CD4-positive, alpha-beta T cell treated with Interleukin-12 subunit alpha and Interleukin-12 subunit beta, for 1 hour (primary cell): ENCODE measurements at places on chromosomes 6 and 20.

DNA sequence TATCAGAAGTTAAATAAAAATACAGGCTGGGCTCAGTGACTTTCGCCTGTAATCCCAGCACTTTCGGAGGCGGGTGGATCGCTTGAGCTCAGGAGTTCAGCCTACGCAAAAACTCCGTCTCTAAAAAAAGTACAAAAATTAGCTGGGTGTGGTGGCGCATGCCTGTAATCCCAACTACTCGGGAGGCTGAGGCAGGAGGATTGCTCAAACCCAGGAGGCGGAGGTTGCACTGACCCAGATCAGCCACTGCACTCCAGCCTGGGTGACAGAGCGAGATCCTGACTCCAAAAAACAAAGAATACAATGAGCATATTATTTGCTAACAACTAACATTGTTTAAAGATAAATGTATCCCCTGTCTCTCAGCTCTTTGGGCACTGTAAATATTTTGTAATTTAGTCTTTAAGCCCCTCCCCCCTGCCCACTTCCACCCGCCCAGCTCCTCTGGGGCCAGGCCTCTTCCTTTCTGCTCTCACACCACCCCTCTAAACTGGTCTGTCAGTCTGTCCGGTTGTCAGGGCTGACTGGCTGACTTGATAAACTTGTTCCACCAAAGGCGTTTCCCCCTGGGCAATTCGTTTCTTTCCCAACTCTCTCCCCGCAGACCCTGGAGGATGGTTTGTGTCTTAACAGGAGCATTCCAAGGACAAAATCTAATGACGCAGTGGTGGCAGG, 62.4 kb upstream of the QKI start:
- DNase-seq, result no peak

DNA sequence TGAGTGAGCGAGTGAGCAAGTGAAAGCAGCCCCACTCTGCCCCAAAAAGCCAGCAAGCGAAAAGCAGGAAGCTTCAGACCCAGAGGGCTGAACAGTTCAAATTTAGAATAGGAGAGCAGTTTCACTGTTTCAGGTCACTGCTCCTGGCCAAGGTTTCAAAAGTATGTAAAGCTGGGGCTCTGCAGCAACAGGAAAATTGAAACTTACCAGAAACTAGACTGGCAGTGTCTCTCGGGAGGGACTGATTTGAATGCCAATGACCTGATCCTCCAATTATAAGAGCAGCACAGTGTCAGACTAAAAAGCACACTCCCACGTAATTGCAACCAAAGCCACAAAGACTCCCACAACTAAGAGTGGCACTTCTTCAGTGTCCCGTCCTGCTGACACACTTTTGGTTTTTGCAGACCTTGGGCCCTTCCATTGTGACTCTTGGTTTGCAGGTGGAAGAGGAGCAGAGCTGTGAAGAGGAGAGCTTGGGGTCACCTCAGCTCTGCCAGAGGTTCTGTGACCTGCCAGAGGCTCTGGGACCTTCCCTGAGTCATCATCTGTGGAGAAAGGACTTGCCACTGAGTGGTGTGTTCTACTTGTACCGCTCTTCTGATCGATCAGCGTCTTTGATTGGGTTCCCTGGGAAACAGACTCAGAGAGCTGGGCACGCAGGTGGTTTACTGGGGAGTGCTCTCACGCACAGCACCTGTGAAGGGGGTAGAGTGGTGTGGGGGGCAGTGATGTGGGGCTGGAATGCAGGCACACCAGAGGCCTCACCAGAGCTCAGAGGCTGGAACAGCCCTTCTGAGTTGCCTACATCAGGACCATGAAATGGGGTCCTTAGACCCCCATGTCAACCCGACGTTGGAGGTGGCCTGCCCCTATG, 52.7 kb upstream of the PTGIS start:
- DNase-seq, result no peak

DNA sequence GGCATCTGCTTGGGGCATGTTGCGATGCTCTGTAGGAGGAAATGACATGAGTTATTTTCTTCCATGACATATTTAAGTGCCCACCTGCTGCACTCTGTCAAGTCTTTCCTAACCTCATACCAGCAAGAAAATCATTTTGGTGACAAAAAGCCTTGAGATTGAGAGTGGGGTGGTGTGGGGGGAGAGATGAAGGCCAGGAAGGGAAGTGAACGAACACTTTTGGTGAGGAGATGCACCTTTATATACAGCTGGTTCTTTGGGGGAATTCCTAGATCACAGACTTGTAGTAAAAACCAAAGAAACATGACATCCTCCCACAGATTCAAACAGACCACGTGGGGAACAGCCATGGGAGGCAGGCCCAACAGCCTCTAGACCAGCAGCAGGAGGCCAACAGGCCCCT, 26.1 kb downstream of the NCOA5 start:
- DNase-seq, result no peak

DNA sequence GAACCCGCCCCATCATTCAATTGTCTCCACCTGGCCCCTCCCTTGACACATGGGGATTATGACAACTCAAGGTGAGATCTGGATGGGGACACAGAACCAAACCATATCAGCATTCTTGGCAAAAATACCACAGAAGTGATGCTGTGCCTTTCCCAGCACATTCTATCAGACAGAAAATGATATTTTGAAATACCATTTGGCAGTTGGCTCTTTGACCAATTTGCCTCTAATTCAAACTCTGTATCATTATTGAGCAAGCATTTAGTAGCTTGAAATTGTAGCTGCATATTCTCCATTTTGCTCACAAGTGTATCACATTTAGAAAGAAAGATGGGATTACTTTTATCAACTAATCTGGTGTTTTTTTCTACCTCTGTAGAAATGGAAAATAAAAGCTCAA, 64.0 kb downstream of the PLCB1 start:
- no peak for DNase-seq

GRCh38 chr6:131231103-131231502, 95.8 kb downstream of the AKAP7 start:
- no peak for DNase-seq

DNA sequence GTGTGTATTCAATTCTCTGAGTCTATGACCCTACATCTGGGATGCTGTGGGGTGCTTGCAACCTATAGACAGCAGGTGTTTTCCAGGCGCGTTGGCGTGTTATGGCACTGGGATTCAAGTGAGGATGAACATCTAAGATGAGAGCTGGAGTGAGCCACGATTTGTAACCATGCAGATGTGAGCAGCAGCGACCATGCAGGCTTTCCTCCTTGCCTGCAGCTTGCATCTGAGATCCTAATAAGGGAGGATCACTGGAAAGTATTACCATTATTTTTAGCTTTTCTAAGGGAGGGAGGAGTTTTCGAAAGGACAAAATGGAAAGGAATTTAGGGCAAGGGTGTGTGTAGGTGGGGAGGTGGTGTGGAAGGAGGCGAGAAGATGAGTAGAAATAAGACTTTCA, 216.7 kb downstream of the ATXN1 start:
- DNase-seq, result no peak
